ENCODE measurements at places on chromosomes 2 and 18.

- no peak for DNase-seq
Measured at GRCh38 chr2:43207553-43208300, 18.7 kb downstream of the ZFP36L2 start.

DNA sequence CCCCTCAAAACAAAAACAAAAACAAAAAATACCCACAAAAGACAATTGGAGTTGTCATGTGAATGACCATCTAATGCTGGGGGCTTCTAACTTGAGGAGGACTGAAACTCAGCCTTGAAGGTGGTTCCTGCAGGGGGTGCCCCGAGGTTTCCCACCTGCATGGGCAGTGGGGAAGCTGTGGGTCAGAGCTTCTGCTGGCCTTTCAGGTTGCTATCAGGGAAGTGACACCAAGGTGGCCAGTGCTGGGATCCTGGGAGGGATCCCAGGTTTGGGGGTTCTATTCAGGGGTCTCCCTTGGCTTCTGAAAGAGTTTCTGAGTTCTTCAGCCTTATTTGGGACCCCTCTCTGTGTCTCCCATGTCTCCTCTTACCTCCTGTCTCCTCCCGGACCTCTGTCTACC lies 62.8 kb downstream of the LDLRAD4 start:
- no peak for DNase-seq

- no peak for DNase-seq
Measured at GRCh38 chr2:40251137-40251536, 200.8 kb downstream of the SLC8A1 start.

DNA sequence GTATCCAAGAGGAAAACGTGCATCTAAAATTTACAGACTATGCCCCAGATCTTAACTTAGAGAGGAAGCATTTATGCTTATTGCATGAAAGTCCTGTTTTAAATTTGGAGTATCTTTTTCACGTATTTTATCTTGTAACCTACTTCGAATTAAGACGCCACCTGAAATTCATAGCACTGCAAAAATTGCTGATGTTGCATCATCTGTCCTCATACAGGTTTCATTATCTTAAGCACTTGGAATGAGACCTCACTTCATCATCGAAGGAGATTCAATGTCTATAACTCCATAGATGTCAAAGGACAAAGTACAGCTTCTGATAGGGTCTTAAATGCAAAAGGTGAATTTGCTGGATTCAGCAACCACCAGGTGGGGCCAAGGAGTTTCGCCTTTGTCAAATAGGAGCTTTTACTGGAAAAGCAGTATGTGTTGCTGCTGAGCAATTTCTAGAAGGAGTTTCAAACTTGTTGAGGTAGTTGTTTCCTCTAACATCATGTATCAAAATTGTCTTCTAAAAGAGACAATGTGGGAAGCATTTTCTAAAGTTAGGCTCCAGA lies 106.4 kb upstream of the CCDC85A start:
- no peak for DNase-seq

GRCh38 chr2:40592218-40592617 lies 140.3 kb upstream of the SLC8A1 start:
- no peak for DNase-seq

DNA sequence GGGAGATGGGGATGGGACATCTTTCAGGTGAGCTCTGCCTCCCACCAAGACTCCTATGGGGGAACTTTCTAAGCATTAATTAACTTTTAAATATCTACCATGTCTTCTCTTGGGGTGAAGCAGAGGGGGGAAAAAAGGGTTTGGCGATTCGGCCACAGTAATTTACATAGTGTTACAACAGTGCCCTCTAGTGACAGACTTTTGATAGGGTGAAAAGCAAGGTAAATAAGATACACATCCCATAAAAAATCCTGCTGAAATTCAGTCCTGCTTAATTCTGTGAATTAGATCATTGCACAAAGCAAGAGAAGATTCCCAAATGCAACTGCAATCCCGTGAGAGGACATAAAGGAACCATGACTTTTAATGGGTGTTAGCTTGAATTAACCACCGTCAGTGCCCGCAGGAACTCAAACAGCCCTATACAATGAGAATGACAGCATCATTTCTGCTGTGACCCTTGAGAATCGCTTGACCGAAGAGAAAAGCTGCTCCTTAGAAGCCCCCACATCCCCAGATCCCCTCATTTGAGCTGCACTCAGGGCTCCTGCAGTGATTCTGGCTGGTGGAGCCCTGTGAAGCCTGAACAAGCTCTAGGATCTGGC lies 32.8 kb downstream of the FAM124B start:
- peak; percentile 38 for DNase-seq

DNA sequence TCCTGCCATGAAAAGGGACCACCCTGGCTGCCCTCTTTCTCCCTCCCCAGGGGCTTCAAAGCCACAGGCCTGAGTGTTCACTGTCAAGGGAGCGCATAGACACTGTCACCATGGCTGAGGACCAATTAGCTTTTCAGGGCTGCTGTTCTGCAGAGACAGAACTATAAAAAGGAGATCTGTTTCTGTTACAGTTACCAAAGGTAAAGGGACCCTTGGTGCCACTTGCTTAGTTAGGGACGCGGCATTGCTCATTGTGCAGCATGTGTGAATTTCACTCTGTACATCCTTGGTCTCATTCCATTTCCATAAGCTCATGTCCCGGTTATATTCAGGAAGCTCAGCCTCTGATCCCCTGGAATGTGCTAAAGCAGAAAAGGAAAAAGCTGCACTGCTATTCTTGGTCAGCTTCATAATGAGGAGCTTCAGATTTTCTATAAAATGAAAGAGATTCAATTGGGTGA lies 55.5 kb upstream of the RNF152 start:
- DNase-seq, result no peak

- DNase-seq, result no peak
Measured at GRCh38 chr2:232210306-232210705, 168.2 kb upstream of the ALPP start.

- DNase-seq, result no peak
Measured at GRCh38 chr2:104793966-104794365, 59.9 kb upstream of the POU3F3 start.

GRCh38 chr2:182248362-182248761 lies 178.5 kb downstream of the PDE1A start:
- no peak for DNase-seq

DNA sequence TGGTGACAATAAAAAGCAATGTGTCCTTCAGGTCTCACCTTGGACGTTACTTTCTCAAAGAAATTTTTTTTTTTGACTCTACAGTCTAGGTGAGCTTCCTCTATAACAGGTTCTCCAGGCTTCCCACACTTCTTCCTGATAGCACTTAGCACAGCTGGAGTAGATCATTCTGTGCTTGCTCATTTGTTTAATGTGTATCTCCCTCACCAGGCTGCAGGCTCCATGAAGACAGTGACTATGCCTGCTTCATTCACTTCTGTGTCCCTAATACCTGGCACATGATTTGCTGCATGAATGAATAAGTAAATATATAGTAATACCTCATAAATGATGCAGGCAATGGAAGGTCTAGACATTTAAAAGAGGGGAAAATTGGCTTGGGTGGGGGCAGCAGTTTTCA lies 109.9 kb upstream of the CD302 start:
- DNase-seq, result no peak

DNA sequence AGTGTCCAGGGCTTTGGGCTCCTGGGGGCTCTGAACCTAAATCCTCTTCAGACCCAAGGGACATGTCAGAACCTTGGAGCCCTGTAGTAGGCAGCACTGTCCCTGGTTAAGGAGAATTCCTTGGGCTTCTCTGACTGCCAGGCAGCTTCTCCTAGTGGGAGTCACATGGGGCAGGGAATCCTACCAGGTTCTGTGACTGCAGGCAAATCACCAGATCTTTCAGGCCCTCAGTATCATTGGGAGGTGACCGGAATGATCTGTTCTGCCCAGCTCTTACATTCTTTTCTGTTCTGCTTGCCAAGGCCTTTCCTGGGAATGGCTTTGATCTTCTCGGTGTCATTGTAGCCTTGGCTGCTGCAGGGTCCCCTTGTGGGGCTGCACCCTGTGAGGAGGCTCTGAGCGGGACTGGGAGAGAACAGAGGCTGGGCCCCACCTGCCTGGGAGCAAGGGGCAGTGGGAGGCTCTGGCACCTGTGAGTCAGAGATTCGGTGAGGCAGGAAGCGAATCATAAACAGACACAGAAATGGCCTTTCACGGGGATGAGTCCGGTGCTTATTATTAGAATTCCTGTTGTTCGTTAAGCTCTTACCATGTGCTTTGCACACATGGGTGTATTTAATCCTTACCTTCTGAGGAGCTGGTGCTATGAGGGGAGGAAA lies 14.1 kb downstream of the CEP68 start:
- DNase-seq, result no peak

DNA sequence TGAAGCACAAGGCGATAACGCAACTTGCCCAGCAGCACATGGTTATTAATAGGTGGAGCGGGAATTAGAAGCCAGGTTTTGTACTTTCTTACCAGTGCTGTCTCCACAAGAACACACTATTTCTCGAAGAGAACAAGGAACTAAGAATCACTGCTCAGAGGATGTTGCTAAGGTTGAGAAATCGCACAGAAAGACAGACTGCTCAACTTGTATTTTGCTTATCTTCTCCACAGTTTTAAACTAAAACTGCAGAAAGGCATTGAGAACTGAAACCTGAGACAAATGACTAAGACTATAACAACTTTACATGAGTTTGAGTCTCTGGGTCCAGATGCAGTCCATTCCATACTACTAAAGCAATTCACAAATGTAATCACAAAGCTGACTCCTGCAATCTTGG lies 6.2 kb downstream of the PRKD3 start:
- DNase-seq, result no peak

DNA sequence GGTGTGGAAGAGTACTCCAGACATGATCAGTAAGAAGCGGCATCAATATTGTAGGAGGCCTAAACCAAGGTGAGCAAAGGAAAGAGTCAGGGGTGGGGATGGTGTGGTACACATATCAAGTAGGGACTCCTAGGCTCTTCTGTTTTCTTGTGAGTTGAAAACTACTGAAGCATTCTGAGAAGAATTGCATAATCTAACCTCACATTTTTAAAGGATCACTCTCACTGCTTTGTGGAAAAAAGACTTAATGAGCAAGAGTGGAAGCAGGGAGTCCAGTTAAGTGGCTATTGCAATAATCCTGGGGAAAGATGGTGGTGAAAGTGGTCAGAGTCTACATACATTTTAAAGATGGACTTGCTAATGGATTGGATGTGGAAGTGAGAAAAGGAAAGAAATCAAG lies 899.5 kb upstream of the FAM98A start:
- DNase-seq, result no peak

DNA sequence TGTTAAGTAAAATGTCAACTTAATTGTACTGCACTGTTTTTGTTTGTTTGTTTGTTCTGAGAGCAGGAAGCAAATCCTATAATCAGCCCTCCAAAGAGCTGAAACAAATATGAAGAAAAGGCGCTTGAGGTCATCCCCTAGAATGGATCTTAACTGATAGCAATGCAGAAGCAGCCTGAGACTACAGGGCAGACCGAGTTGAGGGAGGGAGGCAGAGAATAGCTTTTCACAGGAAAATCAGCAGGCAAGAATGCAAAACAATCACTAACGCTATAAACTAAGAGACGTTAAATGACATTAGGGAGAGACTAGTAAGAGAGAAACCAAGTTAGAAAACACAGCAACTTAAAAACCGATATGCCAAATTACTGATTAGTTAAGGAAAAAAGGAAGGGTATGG lies 37.2 kb downstream of the GALNT1 start:
- no peak for DNase-seq

DNA sequence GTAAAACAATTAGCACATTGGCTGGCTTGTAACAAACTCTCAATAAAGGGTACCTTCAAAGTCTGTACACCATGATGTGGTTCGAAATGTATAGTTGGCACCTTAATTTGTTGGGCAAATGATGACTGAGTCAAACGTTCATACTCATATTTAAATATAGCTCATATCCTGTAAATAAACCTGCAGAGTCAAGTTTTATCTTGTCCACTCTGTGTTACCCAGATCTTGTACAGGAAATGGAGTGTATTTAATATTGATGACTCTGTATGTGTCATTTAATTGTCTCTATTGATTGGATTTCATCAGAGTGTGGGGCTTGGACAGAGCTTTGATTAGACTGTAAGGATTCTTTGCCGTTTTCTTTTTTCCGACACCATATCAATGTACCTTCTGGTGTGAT lies 805.6 kb upstream of the ZEB2 start:
- DNase-seq, result no peak

DNA sequence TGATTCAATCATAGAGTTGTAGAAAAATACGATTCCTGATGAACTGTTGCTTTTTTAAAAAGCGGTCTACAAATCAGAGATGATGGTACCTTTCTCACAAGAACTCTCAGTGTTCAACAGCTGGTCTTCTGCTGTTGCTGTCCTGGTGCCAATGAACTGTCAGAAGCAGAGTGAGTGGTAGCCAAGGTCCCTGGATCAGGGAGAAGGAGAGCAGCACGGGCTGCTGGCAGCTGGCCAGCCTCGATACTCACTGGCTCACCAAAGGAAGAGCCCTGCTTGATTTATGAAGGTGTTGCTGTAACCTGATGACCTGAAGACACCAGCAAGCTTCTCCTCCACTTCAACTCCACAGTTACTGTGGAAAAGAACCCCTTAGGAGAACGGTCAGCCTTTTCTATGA lies 300.8 kb upstream of the SOX11 start:
- no peak for DNase-seq

DNA sequence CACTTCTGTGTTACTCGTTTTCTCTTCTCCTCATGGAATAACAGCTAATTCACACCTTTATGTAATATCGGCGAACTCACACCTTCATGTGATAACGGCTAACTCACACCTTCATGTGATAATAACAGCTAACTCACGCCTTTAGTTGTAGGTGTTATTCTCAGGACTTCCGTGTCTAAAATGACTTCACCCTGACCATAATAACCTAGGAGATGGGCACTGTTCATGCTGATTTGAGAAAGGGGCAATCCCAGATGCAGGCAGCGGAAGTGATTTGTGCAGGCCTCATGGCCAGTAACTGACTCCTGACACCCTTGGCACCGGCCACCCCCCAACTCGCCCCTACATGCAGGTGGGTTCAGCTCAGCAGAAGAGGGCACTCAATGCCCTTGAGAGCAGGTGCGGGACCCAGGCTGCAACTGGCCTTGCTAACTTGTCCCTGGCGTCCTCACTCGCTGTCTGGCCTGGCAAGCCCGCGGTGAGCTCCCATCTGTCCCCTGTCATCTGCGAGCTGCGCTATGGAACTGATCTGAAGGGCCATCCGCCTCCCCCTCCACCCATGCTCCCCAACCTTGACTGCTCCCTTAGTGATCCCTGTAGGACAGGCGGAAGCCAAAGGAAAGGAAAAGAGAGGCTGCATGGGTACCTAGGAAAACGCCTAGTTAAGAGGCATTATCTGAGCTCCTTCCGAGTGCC lies 42.6 kb upstream of the MTCL1 start:
- no peak for DNase-seq

GRCh38 chr2:101130081-101130480 lies 21.1 kb downstream of the TBC1D8 start:
- DNase-seq, result no peak

DNA sequence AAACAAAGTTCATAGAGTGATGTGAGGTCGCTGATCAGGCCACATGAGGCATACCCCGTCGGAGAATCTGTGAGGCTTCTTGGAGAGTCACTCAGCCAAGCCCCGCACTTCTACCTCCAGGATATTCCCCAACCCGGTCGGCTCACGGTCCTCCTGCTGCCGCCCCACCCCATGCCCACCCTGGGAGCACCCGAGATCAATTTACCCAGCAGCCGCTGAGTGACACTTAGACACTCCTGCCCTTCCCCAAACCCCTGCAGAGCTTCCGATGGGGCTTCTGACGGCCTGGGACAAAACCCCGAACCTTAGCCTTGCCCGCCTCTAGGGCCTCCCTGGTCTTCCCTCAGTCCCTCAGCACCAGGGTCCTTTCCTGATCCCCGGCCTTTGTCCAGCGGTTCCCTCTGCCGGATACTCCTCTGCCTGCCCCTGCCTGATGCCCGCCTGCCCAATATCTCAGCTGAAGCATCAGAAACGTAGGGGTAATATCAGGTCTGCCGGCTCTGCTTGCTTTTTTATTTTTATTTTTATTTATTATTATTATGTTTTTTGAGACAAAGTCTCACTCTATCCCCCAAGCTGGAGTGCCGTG lies 18.9 kb upstream of the OTOS start:
- no peak for DNase-seq

All from germinal center (tissue), 1 donor.